GM23338 (cell line): ENCODE measurements at places on chromosomes 2 and 18. TPM values are rescaled to one million over a fixed set of nuclear protein-coding genes. Genes with fewer than 3 reads are reported as not detected.

- no peak for DNase-seq
These were observed 110.2 kb downstream of the BMPR2 start for GRCh38 chr2:202486351-202486750.

OST4 gene
- total RNA-seq, result 155 and 226 TPM in 2 replicates

PIEZO2 gene
- total RNA-seq, result 8.2 and 15.0 TPM in 2 replicates

DNA sequence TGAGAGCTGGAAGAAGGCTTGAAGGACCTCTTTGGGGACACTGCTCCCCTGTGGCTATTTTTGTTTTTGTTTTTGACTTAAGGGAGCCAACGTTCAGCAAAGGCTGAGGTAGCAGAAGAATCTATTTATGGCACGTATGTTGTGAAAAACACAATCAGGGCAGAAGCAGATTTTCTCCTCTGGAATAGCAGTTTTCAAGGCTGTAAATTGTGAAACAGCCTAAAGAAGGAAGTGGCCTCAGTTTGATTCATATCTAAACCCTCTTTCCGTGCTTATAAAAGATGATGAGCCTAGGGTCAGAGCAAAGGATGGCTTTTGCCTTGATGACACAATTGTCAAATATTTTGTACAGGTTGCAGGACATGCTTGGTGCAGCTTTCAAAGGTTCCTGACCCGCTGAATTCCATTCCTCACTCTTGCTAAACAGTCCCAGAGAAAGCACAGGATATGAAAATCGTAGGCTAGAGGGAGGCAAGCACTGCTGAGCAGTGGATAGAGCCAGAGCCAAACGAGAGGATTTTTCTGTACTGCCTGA is 106.2 kb upstream of the DLX2 start:
- no peak for DNase-seq

ERICH2 gene
- total RNA-seq, result 2.1 TPM in 1 of 2 replicates, not detected in the other

GRCh38 chr2:204065566-204065965 is 129.0 kb downstream of the ICOS start:
- no peak for DNase-seq

- no peak for DNase-seq
These were observed 6.0 kb upstream of the CLIP4 start for GRCh38 chr2:29109246-29109645.

STAMBP gene
- 33.9 and 40.4 TPM in 2 replicates for total RNA-seq
